ENCODE measurements at places on chromosomes 3 and 15.

GRCh38 chr3:194123726-194124125, 12.2 kb upstream of the HES1 start:
- DNase-seq: no peak

- DNase-seq: no peak
Measured at GRCh38 chr15:72182673-72183072, 14.9 kb downstream of the GRAMD2A start.

- DNase-seq: no peak
Measured at GRCh38 chr15:46636206-46636605, 1001.4 kb downstream of the SQOR start.

DNA sequence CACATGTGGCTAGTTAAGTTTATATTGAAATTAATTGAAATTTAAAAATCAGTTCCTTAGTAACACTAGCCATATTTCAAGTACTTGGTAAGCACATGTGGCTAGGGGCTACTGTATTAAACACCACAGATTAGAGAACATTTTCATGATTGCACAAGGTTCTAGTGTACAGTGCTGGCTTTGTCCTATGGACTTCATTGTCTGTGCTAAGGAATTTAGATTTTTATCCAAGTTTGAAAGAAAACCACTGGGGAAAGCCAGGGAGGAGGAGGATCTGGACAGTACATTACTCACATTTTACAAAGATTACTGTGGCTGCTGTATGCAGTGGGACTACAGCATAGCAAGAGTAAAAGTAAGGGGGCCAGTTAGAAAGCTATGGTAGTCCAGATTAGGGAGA, 13.9 kb downstream of the STAC start:
- DNase-seq: no peak

GRCh38 chr3:25751725-25752124, 31.5 kb downstream of the NGLY1 start:
- no peak for DNase-seq

DNA sequence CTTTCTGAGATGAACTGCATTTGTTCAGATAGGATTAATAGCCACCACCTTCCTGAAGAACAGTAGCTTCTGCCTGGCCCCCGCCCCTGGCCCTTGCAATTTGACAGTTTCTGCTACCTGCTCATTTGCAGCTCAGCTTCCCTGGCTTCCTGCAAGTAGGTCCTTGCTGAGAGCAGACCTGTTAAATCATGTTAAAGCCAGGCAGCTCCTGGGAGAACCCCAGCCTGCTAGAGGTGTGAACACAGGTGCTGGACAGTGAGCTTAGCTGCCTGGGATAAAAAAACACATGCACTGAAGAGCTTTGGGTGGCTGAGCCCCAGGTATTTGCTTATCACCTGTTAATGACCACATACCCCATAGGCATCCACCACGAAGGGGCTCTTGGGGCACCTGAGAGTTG, 143.4 kb downstream of the PTPRG start:
- no peak for DNase-seq

GRCh38 chr3:191314109-191314728, 15.0 kb upstream of the CCDC50 start:
- no peak for DNase-seq

GRCh38 chr3:14452740-14453710, 50.6 kb downstream of the SLC6A6 start:
- no peak for DNase-seq

DNA sequence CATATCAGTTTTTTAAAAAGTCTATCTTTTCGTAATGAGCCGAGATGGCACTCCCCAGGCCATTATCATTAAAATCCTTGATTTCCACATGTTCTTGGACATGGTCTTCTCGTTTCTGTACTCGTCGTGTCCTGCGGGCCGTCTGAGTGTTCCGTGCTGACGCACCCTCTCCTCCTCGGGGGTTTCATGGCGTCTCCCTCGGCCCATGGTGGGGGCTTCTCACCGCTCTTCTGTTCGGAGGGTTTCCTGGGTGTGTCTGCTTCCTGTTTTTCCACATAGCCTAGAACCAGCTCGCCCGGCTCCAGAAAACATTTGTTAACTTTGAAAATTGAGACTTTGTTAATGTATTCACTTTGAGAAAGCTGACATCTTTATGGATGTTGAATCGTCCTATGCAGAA, 92.7 kb downstream of the VGLL4 start:
- DNase-seq: no peak

- no peak for DNase-seq
Measured at GRCh38 chr15:44300572-44300971, 12.1 kb downstream of the GOLM2 start.

DNA sequence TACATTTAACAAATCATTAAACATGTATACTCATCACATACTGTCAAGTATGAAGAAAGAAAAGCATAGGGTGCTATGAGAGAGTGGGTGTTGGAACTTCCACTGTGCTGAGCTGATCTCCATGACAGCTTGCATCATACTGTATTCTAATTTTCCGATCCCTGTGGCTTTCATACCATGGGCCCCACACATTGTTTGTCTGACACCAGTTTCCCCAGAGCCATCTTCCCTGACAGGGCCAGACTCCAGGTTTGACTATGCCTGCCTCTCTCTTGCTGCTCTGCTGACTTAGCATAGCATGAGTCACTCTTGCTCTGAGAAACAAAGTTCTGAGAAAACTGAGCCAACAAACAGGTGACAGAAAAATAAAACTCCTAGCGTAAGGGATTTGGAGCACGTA, 37.0 kb upstream of the CASR start:
- no peak for DNase-seq

GRCh38 chr3:59609657-59610348, 560.0 kb upstream of the CFAP20DC start:
- no peak for DNase-seq

- DNase-seq: no peak
Measured at GRCh38 chr3:73820431-73820830, 195.7 kb upstream of the PDZRN3 start.

GRCh38 chr15:101127506-101128076, 124.3 kb downstream of the CHSY1 start:
- no peak for DNase-seq

DNA sequence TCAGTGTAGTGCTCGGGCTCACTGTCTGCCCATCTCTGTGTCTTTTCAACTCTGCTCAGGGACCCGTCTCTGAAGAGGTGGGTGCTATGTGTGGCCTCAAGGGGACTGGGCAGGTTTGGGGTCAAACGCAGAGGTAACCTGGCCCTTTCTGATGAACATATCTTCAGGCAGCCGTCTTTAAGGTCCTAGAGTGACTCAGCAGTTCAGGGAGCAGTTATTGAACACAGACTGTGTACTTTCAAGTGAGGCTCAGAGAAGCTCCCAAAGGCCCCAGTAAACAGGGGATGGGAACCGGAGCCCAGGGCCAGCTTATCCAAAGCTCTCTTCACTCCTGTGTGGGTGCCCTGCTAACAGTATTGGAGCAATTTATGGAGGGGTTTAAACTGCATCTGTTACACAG, 73.1 kb downstream of the WDR76 start:
- no peak for DNase-seq

- DNase-seq: no peak
Measured at GRCh38 chr15:71080166-71080565, 35.1 kb upstream of the THSD4 start.

GRCh38 chr15:68910816-68911215, 19.5 kb upstream of the SPESP1 start:
- DNase-seq: no peak

GRCh38 chr15:70180186-70180875, 82.6 kb upstream of the TLE3 start:
- DNase-seq: no peak

- DNase-seq: peak; percentile 55
Measured at GRCh38 chr15:58748852-58749531, 515 bp downstream of the ADAM10 start.

DNA sequence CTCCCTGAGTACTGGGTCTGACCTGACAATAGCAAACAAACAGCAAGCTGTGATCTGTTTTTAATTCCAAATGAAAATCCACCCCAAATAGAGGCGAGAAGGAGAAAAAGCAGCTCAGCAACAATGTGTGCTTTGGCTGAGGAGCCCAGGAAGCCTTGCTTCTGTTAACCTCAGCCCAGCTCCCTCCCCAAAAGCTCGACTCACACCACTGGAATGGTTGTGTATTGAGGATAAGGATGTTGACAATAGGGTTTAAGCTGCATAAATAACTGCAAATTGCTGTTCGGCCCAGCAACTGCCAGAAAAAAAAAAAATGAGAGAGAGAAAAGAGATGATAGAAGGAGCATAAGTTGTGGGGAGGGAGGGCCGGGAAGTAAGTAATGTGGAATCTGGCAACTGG, 104.0 kb upstream of the TBC1D5 start:
- DNase-seq: no peak

DNA sequence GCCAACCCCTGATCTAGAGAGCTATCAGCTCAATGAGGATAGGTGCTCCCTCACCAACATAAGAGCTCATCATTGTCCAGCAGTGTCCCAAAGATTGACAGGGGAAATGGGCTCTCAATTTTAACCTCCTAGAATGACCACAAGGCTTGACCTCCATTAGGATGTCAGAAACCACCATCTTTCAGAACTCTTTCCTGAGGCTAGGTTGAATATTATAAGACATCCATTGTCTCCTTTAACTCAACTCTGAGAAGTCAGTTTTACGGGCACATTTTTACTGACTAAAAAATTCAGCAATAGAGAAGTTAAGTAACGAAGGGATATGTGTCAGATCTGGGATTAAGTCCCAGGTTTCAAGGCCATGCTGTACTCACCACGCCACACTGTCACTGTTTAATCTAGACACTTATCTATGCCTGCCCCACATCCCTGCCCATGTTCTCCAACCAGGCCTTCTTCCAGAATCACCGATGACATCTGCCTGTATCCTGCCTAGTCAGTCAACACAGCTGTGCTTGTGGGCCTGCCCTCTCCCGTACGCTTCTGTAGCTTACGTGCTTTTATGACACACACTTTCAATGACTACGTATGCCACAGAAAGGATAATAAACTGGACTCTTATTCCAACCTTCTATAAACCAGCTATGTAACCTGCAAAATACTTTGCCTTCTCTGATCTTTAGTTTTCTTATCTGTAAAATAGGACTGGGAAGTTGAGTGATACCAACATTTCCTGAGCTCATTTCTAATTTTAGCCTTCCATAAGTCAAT, 17.1 kb upstream of the MUC13 start:
- DNase-seq: no peak

DNA sequence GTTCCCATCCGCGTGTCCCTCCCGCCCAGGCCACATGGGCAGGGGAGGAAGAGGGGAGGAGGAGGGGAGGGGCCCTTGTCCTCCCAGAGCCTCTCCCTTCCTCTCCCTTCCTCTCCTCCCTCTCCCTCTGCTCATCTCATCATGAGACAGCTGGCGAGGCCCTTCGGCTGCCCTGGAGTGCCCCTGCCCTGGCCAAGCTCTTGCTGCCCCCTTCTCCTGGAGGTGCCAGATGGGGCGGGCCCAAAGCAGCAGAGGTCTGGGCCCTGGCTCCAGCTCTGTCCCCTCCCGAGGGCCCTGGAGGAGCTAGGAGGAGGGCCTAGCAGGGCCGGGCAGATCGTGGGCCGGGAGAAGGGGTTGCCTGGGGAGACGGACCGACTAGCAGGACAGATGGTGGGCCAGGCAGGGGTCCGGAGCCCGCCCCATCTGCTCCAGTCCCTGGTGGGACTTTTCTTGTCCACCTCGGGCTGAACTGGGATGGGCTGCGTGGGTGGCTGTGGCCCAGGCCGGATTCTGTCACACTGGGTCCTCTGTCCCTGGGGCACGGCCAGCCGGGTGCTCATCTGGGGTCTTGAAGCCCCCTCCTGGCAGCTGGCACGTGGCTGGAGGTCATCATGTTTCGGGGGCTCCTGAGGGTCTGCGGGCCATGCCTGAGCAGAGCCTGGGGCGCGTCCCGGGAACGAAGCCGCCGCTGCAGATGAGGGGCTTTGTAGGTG, 183.4 kb downstream of the GOLGA6L6 start:
- no peak for DNase-seq

Measured in stimulated activated naive CD4-positive, alpha-beta T cell (primary cell).